ENCODE measurements at places on chromosomes 6 and 20.
A peak's percentile ranks its signal among the peaks of the same experiment; 100 is the strongest.

DNA sequence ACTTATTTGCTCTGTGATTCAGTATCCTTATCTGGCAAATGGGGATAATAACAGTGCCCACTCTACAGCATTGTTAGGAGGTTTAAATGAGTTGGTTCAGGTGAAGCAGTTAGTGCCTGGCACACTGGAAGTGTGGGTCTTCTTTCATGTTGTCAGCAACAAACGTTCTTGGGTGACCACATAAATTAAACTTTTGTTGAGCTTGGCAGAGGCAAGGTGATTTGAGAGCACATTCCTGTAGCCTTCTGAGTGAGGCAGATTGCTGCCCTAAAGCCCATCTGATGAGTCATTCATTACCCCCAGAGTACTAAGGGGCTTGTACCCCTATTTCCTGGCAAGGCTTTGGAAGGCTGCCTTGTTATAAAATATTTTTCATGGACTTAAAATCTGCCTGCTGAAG is 25.8 kb downstream of the SEC23B start:
- no peak for DNase-seq

GRCh38 chr6:26251354-26252076 is 113.5 kb upstream of the BTN3A2 start:
- peak; percentile 54 for DNase-seq

GRCh38 chr6:108798670-108799353 is 49.4 kb upstream of the ARMC2 start:
- peak; percentile 22 for DNase-seq

DNA sequence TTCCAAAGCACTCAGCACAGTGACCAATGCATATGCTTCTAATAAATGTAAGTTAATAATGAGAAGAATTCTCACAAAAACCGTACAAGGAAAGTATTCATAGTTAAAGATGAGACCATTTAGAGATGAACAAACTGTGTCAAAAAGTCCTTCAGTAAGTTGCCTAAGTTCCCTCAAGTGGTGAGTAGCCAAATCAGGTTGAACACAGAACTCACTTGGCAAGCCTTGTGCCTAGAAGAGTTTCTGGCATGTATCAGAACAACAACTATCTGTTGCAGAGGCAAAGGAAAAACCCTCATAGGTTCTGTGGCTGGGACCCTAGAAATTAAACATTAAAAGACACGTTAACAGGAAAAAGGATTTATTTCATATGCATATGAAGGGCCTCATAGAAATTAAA is 129.6 kb upstream of the DOK5 start:
- no peak for DNase-seq

GRCh38 chr20:12047838-12048432 is 130.2 kb downstream of the BTBD3 start:
- DNase-seq: no peak

- no peak for DNase-seq
Measured at GRCh38 chr6:142913511-142914047, 31.4 kb downstream of the HIVEP2 start.

GRCh38 chr6:16930432-16930831 is 169.2 kb upstream of the ATXN1 start:
- DNase-seq: no peak

DNA sequence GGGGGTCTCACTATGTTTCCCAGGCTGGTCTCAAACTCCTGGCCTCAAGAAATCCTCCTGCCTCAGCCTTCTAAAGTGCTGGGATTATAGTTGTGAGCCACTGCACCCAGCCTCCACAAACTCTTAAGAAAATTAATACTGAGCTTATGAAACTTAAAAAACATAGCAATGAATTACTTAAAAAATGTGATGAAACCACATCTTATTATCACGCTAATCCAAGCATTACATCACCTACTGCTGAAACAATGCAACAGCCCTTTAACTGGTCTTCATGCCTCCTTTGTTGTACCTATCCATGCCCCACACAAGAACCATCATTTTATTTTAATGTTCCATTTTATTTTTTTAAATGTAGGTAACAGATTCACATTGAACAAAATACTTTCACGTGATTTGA is 24.9 kb downstream of the SESN1 start:
- DNase-seq: no peak

- no peak for DNase-seq
Measured at GRCh38 chr6:34051331-34051919, 94.5 kb downstream of the GRM4 start.
